ENCODE measurements at places on chromosomes 5 and 9. TPM values are rescaled to one million over a fixed set of nuclear protein-coding genes. Genes with fewer than 3 reads are reported as not detected.
A peak's percentile ranks its signal among the peaks of the same experiment; 100 is the strongest.

- DNase-seq: peak; percentile 75
These were observed 6.6 kb upstream of the FAM151B start for GRCh38 chr5:80481019-80481893.

Gene ACTBL2
- 0.17 TPM for total RNA-seq

DNA sequence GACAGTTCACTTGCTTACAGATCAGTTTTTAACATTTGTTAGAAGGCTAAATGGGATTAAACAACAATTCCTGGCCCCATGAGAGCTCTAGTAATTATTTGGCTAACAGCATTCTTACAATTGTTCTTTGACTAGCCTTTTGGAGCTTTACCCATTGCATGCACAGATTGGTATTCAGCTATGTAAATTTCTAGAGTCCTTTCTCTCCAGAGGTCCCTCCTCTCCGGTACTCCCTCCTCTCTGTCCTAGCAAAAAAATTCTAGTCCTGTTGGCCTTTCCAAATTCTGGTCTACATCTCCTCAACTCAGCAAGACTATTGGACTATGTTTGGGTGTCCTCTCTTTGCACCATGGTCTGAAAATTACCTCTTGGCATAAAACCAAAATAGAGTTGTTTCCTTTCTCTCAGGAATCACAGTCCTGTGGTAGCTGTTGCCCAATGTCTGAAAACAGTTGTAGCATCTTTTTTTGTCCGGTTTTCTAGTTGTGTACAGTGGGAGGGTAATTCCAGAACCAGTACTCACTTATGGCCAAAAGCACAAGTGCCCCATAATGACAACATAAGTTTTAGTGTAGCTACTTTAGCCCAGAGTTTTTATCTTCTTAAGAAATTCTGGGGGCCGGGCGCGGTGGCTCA is 18.1 kb downstream of the SAR1B start:
- DNase-seq: no peak

DNA sequence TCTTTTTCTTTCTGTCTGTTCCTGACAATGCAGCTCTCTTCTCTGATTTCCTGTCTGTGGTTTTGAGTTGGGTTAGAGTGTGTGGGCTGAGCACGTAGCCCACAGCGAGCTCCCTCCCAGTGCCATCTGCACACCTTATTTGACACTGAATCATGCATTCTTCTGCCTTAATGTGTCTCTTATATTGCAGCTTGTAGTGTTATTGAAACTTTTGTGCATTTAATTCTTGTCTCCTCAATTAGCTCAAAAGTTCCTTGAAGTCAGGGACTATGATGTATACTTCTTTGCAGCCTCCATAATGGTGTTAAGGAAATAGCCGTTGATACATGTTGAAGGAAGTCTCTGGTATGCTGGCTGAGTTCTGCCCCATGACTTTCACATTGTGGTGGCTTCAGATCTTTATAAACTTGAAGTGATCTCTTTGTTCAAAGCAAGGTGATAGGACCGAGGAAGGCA is 576.2 kb upstream of the CLINT1 start:
- no peak for DNase-seq

- no peak for DNase-seq
These were observed 6.5 kb upstream of the OXCT1 start for GRCh38 chr5:41876678-41877077.

Gene INSL6
- total RNA-seq: not detected

Gene CFAP77
- 0.34 TPM for total RNA-seq

Gene SLC25A2
- 0.09 TPM for total RNA-seq
